ENCODE measurements at places on chromosomes 12 and 14.

- no peak for DNase-seq
Measured at GRCh38 chr14:90609376-90609775, 206.9 kb downstream of the TTC7B start.

- no peak for DNase-seq
Measured at GRCh38 chr14:59460378-59460777, 4.8 kb downstream of the GPR135 start.

GRCh38 chr14:67461341-67461985, 27.1 kb downstream of the TMEM229B start:
- DNase-seq, result no peak

DNA sequence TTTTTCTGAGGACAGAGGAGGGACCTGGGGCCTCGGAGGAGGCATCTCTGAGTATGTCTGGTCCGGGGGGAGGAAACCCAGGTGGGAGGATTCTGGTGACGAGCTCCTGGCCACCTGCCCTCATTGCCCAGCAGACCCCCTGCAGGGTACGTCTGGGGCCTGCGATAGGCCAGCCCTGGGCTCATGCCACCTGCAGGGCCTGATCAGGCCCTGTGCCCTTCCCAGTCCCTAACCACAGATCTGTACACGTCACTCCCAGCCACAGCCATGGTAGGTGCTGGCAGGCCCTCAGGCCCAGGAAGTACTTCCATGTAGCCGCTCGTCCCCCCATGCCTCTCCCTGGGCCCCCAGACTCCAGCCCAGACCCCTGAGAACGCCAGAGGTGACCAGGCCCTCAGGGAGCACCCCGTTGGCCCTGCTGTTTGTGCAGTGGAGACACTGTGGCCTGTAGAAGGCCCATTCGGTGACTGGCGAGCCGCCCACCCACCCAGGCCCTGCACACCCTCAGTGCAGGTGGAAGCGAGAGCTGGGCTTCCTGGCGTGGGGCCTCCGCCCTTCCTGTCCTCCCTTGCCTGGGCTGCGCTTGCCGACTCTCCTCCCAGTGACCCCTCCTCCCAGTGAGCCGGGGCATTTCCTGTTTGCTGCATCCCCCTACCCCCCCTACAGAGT, 5.7 kb downstream of the INF2 start:
- DNase-seq, result peak; percentile 57

DNA sequence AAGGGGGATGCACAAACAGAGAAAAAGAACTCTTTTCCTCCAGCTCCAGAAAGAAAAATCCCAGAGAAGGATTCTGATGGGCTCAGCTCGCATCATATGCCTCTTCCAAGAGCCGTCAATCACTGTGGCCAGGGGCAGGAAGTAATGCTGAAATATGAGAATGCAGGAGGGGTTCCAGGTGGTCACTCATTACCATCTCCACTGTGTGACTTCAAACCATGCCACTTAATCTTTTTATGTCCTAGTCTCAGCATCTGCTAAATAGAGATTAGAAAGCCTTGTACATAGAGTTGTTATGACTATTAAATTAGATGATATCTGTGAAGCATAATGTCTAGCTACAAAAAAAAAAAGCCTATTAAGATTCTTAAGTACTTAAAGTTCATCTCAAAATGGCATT, 65.6 kb upstream of the FICD start:
- no peak for DNase-seq

- DNase-seq, result no peak
Measured at GRCh38 chr12:28568704-28569103, 378.4 kb downstream of the CCDC91 start.

GRCh38 chr14:94505206-94505605, 4.1 kb downstream of the SERPINA12 start:
- DNase-seq, result no peak

DNA sequence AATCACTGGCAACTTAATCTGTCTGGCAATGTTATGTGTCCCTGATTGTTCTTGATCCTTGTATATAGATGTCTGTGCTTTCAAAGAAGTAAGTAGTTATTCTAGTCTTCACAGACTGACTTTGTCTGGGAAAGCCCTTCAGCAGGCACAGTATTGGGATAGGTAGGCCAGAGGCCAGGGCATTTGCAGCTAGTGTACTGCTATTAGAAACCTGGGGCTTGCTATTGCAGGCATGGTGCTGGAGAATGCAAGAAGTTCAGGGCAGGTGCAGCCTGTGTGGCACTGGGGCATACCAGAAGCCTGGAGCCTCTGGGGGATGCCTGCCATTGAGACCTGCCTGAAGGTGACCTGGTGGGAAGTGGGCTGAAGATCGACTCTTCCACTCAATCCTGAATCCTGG, 96.3 kb downstream of the TMTC3 start:
- no peak for DNase-seq

DNA sequence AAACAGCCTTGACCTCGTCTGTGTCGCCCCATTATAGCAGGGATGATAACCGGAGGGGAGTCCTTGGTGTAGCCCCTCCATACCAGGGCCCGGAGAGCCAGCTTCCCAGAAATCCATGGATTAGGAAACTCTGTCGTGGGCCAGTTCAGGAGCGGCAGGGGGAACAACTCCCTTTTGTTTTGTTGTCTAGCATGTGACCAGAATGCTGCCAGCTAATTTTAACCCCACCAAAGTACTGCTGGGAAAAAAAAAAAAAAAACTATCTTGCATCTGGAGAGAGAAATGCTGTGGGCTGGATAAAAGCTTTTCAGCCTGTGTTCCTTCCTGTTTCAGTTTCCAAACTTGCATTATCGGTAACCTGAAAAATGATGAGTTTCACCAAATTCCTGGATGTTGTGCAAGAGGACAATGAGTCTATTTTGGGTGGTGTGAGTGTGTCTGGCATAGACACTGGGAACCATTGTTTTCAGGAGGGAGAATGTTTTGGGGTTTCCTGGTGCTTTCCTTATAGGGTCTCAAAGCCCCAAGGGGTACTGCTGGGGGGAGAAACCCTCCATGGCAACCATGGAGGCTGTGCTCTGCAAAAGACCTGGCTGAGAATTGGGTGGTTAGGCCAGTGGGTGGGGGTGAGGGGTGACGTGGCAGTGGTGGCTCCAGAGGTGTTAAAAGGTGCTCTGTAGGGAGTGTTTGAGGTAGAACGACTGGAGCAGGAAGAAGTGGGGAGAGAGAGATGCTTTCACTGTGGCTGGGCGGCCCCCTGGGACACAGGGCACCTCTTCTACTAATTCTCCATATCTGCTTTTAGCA, 14.9 kb upstream of the IRF2BPL start:
- peak; percentile 68 for DNase-seq

DNA sequence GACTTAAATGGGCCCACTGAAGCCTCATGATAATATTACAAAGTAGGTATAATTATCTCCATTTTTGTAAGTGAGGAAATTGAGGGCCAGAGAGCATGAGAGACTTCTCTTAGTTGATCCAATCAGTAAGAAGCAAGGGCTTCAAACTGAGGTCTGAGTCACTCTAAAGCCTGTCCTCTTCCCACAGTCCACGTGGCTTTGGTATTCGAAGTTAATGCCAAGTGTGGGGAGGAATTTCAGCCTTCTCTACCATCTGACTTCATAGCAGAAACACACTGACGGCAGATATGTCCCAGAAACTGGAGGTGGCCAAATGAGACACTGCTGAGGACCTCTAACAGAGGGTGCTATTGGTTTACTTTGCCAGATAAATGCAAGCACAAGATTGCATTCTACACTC, 114.4 kb upstream of the OVCH1 start:
- DNase-seq, result no peak

DNA sequence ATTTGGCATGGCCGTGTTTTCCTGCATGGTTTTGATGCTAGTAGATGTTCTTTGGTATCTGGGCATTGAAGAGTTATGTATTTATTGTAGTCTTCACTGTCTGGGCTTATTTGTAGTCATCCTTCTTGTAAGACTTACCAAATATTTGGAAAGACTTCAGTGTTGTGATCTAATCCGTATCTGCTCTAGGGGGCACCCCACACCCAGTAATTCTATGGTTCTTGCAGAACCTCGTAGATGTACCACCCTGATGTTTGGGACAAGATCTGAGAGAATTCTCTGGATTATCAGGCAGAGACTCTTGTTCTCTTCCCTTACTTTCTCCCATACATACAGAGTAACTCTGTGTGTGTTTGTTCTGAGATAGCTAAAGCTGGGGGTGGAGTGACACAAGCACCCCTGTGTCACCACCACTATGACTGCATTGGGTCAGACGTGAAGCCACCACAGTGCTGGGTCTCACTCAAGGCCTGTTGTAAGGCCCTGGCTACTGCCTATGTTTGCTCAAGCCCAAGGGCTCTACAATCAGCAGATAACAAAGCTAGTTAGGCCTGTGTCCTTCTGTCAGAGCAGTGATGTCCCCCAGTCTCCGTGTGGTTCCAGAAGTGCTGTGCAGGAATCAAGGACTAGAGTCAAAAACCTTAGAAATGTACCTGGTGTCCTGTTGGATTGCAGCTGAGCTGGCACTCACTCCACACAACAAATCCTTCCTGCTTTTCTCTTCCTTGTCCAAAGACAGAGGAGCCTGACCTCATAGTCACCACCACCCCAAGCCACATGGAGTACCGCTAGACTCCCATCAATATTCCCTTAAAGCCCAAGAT, 9.6 kb downstream of the RDH16 start:
- no peak for DNase-seq

GRCh38 chr12:123760267-123760938, 1.7 kb upstream of the DNAH10 start:
- DNase-seq, result no peak

DNA sequence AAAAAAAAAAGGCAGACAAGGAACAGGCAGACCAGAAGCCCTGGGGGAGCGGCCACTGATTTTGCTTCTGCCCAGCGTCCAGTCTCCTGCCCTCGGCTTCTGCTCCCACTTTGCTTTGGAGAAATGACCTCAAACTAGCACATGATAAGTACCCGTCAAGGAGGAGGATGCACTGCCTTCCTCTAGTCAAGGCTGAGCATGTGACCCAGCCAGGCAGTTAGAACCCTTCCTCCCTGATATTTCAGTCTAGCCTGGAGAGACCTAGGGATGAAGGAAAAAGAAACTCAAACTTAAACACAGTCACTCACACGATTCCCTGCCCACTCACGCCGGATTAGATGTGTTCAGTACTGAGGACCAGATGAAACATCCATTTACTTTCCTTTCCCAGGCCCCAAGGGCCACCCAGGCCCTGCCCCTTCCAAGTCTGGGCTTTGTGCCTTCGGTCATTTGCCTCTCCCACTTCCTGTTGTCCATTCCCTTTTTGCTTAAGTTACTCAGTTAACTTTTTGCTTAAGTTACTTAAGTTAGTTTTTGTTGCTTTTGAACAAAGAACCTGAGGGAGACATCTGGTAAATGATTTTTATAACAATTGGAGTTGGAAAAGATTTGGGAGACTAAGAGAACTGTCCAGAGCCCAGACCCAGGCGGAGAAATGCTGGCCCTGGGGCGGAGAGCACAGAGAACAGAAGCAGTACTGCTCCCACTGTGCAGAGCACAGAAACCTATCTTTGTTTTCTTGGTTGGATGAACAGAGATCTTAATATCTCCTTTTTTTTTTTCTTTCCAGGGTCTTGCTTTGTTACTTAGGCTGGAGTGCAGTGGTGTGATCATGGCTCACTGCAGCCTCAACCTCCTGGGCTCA, 23.0 kb upstream of the TTC7B start:
- no peak for DNase-seq

DNA sequence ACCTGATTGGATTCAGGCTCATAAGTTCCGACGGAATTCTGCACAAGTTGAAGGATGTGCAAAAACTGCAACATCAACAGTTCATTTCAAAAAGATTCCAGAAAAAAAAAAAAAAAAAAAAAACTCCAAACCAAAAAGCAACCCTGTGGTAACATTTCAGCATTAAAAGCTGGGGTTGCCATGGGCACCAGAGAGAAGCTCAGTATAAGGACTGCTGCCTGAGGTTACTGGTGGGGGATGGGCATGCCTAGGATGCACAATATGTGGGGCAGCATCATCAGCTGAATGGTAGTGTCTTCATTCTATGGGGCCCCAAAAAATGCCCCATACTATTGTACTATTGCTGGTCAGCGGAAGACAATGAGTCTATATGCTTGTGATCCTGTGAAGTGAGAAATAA, 44.7 kb downstream of the MBIP start:
- DNase-seq, result no peak

- DNase-seq, result no peak
Measured at GRCh38 chr12:111064154-111064553, 143.8 kb upstream of the MYL2 start.

DNA sequence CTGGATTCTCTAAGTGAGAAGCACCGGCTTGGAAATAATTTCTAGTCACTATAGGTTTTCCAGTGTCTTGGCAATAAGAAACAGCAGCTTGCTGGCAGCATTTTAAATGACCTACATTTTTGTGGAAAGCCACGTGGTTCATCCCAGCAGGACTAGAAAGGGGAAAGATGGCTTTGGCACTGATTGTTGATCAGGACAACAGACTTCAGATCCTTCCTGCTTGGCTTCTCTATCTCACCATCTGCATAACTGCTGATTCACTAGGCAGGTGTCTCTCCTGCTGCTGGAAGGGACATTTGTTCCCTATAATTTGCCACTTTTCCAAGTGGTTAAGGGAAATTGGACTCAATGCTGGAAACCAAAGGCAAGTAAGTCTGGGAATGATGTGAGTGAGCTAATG, 131.0 kb downstream of the TTC8 start:
- DNase-seq, result no peak

GRCh38 chr14:72457641-72458040, 436.3 kb downstream of the DPF3 start:
- DNase-seq, result no peak

GRCh38 chr12:9725213-9725870, 7.6 kb downstream of the CLECL1 start:
- DNase-seq, result no peak
